ENCODE measurements at places on chromosomes 5 and 9.
A peak's percentile ranks its signal among the peaks of the same experiment; 100 is the strongest.

- DNase-seq, result no peak
Observed at GRCh38 chr5:145462525-145462924, 372.6 kb downstream of the PRELID2 start.

DNA sequence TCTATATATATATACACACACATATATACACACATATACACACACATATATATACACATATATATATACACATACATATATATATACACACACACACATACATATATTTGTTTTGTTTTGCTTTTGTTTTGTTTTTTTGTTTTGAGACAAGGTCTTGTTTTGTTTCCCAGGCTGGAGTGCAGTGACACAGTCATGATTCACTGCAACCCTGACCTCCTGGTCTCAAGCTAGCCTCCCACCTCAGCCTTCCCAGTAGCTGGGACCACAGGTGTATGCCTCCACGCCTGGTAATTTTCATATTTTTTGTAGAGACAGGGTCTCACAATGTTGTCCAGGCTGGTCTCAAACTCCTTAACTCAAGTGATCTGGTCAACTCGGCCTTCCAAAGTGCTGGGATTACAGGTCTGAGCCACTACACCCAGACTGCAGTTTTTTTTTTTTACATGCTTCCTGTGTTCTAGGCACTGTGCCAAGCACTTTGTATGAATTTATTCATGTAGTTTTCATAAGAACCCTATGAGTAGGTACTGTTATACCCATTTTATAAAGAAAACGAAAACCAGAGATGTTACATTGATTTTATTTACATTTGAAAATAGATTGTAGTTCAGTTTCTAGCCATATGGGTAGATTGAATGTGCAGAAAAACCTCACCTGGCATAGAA lies 120.7 kb downstream of the PBX3 start:
- no peak for DNase-seq

DNA sequence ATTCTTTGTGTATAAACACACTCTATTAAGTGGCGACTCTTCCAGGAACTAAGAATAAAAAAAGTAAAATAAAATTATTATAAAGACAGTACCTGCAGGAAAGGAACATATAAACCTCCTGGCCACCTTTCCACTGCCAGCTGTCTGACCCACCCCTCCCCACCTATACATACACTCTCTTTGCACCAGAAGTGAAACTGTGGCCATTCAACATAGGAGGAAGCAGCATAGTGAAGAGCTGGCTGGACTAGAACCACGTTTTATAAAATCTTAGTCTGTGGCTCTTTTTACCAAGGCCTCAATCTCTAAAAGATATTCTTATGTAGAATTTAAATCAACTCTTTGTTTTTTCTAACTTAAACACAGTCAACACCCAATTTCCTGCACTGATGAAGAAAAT lies 289.6 kb downstream of the GABRB2 start:
- no peak for DNase-seq

- no peak for DNase-seq
Observed at GRCh38 chr5:71632168-71632567, 45.0 kb downstream of the MCCC2 start.

DNA sequence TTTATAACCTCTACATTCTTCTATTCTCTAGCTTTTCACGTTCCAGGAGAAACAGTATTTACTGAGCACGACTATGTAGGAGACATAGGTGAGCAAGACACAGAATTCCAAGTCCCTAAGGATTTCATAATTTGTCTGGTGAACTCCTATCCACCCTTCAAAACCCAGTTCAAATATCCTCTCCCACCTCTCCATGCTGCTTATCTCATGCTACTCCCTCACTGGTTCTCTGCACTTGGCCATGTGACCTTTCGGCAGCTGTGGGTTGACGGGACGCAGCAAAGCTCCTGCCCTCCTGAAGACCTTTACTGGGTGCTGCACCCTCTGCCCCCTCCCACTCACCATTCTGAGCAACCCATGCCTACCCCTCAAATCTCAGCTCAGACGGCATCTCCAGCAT lies 173.2 kb downstream of the RGS3 start:
- DNase-seq, result no peak

DNA sequence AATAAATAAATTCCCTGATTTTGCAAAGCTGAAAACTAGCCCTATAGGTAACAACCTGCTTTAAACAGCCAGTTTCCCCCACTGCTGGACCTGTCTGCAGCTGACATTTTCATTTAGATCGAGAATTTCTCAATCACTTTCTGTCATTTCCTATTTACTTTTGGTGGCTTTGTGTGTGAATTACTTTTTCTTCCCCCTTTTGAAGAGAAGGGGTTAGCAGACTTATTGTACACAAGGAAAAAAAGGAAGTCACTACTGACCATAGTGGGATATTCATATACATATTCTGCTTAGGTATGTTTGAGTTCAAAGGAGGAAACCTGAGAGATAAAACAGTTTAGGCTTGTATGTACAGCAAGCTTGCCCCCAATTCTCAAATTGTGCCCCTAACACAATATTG lies 27.0 kb upstream of the IFNB1 start:
- DNase-seq, result peak; percentile 38

- no peak for DNase-seq
Observed at GRCh38 chr5:4700069-4700468, 440.1 kb upstream of the ADAMTS16 start.

Data from GDM1 (cell line).